Breast epithelium (tissue), 4 donors: ENCODE measurements at places on chromosomes 6 and 20.

- H3K4me3 ChIP-seq, result no peak overlapping the region
- H3K27ac ChIP-seq, result no peak overlapping the region
- DNase-seq, result no peak
- H3K4me1 ChIP-seq, result no peaks in the 10 kb centered on the region
These were observed 256.6 kb upstream of the SGK1 start for GRCh38 chr6:134574491-134574890.

GRCh38 chr6:63280639-63281180 lies 39.1 kb downstream of the LGSN start:
- H3K27me3 ChIP-seq, result no peaks in the 10 kb centered on the region
- no peak overlapping the region for H3K4me3 ChIP-seq
- H3K4me1 ChIP-seq, result no peaks in the 10 kb centered on the region
- no peak for DNase-seq
- H3K36me3 ChIP-seq, result no peaks in the 10 kb centered on the region

DNA sequence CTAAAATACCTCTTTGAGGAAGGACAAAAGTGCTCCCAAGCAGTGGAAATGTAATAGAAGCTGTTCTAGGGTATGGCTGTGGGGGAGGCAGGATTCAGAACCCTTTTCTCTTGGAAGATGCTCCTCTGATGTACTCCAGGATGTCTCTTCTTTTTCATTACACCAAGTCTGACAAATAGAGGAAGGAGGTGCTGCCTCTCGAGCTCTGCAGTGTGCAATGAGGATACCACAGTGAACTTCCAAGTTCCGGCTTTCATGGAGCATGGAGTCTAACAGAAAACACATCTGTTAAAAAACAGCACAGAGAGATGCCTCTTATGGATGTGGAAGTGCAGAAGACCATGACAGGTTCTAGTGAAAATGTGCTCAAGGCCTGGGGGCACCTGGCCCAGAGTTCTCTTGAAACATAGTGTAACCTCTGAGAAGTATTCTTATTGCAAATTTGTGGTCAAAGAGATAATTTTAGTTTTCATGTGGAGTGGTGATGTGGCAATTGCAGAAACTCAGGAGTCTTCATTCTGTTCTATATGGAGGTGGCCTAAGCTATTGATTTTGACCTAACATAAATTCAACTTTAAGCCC lies 362.0 kb upstream of the CITED2 start:
- no peaks in the 10 kb centered on the region for H3K4me1 ChIP-seq
- no peaks in the 10 kb centered on the region for H3K36me3 ChIP-seq
- H3K27ac ChIP-seq, result no peak overlapping the region
- H3K27me3 ChIP-seq, result no peaks in the 10 kb centered on the region
- peak; percentile 37 for DNase-seq

- no peak overlapping the region for H3K27ac ChIP-seq
- no peaks in the 10 kb centered on the region for H3K4me1 ChIP-seq
- no peaks in the 10 kb centered on the region for H3K36me3 ChIP-seq
- H3K27me3 ChIP-seq, result no peaks in the 10 kb centered on the region
- H3K4me3 ChIP-seq, result no peak overlapping the region
These were observed 8.1 kb upstream of the ARFGAP1 start for GRCh38 chr20:63264519-63264918.

GRCh38 chr6:110356778-110357177 lies 1.4 kb downstream of the METTL24 start:
- H3K27me3 ChIP-seq, result peaks cover 8% of the 10 kb centered on the region
- peak overlapping the region; percentile 92 for H3K27ac ChIP-seq
- peak overlapping the region; percentile 73 for H3K4me3 ChIP-seq
- H3K36me3 ChIP-seq, result no peaks in the 10 kb centered on the region
